HepG2 (cell line): ENCODE measurements at places on chromosomes 1 and 21. TPM values are rescaled to one million over a fixed set of nuclear protein-coding genes. Genes with fewer than 3 reads are reported as not detected.

PTGFRN gene
- polyA plus RNA-seq: 3.3 and 3.5 TPM in 2 replicates

SLFNL1 gene
- 0.18 and 0.20 TPM in 2 replicates for polyA plus RNA-seq

SPRR1B gene
- polyA plus RNA-seq: not detected in 2 replicates

KPRP gene
- not detected in 2 replicates for polyA plus RNA-seq

MAEL gene
- not detected in 2 replicates for polyA plus RNA-seq

CELA3B gene
- 0.34 TPM in 1 of 2 replicates, not detected in the other for polyA plus RNA-seq

TMEM51 gene
- 18.5 and 22.3 TPM in 2 replicates for polyA plus RNA-seq

OR2T2 gene
- polyA plus RNA-seq: not detected in 2 replicates

AKR7A3 gene
- polyA plus RNA-seq: 0.58 and 1.0 TPM in 2 replicates

SEC16B gene
- 4.6 and 6.9 TPM in 2 replicates for polyA plus RNA-seq

CA6 gene
- polyA plus RNA-seq: not detected in 2 replicates

VSIG8 gene
- polyA plus RNA-seq: not detected in 2 replicates

CD48 gene
- not detected in 2 replicates for polyA plus RNA-seq

PADI3 gene
- not detected in 2 replicates for polyA plus RNA-seq

SLC41A1 gene
- polyA plus RNA-seq: 4.2 and 4.6 TPM in 2 replicates

RHD gene
- 0.09 TPM in 1 of 2 replicates, not detected in the other for polyA plus RNA-seq

IL12RB2 gene
- polyA plus RNA-seq: not detected in 2 replicates

HES5 gene
- polyA plus RNA-seq: 0.05 TPM in 1 of 2 replicates, not detected in the other

LEMD1 gene
- 1.4 and 2.1 TPM in 2 replicates for polyA plus RNA-seq

CIART gene
- 0.48 and 0.58 TPM in 2 replicates for polyA plus RNA-seq

CDA gene
- 2.1 and 5.2 TPM in 2 replicates for polyA plus RNA-seq

GPR37L1 gene
- polyA plus RNA-seq: 0.12 and 0.13 TPM in 2 replicates

TLR5 gene
- not detected in 2 replicates for polyA plus RNA-seq

SAMD13 gene
- 0.09 TPM in 1 of 2 replicates, not detected in the other for polyA plus RNA-seq

SMCP gene
- polyA plus RNA-seq: not detected in 2 replicates

GCSAML gene
- polyA plus RNA-seq: not detected in 2 replicates

BTBD8 gene
- 0.35 and 0.41 TPM in 2 replicates for polyA plus RNA-seq

MSH4 gene
- polyA plus RNA-seq: 0.01 TPM in 2 replicates

TFB2M gene
- polyA plus RNA-seq: 12.0 and 15.7 TPM in 2 replicates

S100A14 gene
- 7.7 and 10.8 TPM in 2 replicates for polyA plus RNA-seq

UTS2 gene
- polyA plus RNA-seq: not detected in 2 replicates
